ENCODE measurements at places on chromosomes 13 and 19.

DNA sequence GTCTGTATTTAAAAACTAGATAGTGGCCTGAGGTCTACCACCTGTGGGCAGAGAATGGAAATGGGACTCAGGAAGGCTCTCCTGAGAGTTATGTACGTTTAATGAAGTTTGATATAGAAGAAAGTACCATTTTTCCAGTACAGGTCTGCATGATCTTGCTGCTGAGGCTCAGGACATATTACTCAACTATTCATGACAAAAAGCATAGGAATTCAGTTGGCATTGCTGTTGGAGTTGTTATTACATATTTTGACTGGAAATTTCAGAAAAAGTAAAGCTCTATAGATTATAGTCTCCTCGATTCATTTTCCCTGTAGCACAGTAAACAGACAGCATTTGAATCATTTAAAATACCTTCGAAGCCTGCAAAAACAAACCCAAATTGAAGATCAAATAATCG lies 469.8 kb downstream of the DCT start:
- no peak for DNase-seq

- no peak for DNase-seq
Observed at GRCh38 chr13:50085063-50085462, 69.8 kb downstream of the KCNRG start.

DNA sequence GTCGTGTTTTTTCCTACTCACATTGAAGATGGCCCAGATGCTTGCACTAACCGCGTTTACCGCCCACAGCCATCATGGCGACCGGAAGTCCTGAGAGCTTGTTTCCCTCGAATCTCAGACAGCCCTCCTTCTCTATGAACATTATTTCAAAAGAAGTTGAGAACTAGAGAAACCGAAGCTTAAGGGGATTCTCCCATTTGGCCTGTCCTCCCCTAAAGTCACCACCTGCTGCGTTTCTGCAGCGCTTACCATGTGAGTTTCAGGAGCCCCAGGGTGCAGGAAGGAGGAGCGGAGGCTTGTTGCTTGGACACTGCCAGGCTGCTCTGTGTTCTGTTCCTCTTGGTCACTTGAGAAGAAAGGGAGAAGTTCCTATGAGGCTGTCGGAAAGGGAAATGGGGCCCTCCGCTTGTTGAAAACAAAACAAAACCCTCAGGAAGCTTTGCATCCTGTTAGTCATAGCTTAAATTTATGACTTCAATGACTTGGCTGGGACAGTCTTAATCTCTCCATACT lies 6.2 kb downstream of the CARD8 start:
- DNase-seq, result no peak

GRCh38 chr19:8208922-8209461 lies at the start of gene CERS4:
TSS of gene CERS4 (plus strand) at chr19:8209370. CDS start at chr19:8251077, 41,707 bp downstream.
- peak; percentile 75 for DNase-seq

DNA sequence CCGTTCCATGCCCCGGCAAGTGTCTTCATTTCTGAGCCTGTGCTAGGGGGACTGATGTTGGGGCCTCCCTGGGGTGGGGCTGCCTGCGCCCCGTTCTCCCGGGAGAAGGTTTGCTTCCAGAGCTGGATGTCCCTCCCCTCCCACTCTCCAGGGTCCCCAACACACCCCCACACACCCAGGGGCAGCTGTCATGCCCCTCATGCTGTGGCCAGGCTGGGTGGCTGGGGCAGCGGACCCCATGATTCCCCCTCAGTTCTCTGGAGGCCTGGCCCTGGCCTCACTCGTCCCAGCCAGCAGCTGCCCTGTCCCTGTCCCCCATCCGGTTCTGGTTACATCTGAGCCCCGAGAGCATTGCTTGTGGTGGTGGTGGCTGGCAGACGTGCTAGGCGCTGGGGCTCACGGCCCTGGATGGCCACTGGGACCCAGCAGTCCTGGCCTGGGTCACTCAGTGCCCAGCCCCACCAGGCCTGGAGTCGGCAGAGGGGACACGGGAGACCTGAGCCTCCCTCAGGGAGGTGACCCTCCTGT lies 184.8 kb downstream of the KDM4B start:
- no peak for DNase-seq

DNA sequence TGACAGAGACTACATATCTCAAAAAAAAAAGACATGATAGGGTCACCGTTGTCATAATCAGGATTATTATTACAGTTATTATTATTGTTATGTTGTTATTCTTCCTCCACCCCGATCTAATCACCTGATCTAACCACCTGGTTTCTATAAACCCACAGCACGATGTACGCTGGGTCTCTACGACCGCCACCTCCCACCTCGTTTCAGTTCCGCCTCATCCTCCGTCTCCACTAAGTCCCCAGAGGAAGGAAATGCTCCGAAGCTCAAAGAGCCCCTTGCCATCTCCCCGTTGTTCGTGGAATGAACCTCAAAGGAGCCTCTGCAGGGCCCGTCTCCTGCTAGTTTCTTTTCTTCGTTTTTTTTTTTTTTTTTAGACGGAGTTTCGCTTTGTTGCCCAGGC lies 15.9 kb upstream of the MEIS3 start:
- no peak for DNase-seq

- DNase-seq, result no peak
Observed at GRCh38 chr13:23621316-23621645, 51.1 kb downstream of the TNFRSF19 start.

DNA sequence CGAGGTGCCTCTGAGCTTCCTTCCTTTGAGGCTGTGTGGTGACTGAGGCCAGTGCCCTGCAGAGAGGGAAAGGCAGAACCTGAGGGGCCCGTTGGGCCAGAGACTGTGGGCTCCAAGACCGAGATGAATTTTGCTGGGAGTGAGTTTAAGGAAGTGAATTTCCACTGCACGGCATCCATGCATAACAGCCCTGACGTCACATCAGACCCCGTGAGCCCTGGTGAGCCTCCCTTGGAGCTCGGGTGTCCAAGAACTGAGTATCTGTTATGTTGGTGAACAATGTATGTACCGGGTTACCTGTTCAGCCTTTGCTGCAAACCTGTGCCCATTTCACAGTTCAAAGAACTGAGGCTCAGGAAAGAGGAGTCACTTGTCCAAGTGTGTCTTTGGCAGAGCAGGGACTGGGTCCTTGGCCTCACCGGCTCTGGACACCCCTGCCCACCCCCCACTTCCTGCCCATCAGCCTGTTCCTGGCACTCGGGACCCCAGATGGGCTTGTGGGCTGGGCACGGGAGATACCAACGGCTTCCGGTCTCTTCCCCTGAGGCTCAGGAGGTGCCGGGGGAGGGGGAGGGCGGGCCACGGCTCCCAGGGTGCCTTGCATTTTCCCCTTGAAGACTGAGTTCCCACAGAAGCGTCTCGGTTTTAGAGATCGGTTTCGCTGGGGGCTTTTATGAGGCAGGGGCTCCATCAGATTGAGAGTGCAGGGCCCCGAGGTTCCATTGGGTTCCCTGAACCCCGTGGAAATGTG lies 33.7 kb downstream of the NFILZ start:
- no peak for DNase-seq

GRCh38 chr13:107867701-107868661 lies 347.4 kb downstream of the LIG4 start:
- DNase-seq, result peak; percentile 59

- no peak for DNase-seq
Observed at GRCh38 chr13:35818633-35819067, 312.5 kb downstream of the DCLK1 start.

GRCh38 chr13:31043957-31044356 lies 111.5 kb downstream of the TEX26 start:
- DNase-seq, result no peak

DNA sequence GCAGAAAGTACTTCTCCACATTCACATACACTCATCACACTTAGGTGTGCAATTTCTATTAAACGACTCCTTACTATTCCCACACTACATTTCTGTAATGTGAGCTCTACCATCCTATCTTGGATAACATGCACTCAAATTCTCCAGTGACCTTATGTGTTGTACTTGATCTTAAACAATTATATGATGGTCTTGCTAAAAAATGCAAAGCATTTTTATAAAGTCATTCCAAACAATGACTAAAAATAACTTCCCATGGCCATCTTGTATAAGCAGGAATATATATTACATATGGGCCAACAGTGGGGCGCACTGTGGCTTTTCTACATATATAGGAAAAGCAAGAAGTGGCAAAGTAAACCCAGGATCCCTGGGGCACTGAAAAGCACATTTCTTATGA lies 155.5 kb downstream of the FLT1 start:
- DNase-seq, result no peak

DNA sequence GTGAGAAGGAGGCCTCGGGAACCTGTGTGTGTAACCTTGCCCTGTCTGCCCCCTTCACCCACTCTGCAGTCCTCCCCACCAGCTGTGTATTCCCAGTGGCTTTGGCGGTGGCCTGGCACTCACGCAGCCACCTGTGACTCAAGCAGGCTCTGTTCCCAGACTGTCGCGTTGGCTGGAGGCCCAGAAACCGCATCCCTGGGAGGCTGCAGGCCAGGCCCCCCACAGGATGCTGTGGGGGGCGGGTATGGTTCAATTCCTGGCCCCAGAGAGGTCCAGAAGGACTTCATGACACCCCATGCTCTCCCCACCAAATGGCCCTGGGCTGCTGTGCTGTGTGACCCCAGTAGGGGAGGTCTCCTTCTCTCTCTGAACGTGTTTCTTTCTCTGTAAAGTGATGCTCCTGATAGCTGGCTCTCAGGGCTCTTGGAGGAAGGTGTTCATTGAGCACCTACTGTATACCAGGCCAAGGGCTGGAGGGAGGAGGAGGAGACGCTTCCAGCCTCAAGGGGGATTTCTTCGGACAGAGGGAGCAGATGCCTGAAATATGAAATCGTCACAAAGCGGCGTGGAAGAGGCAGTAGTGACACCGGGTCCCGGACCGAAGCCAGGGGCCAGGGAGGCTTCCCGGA lies 1.9 kb upstream of the LINGO3 start:
- no peak for DNase-seq

DNA sequence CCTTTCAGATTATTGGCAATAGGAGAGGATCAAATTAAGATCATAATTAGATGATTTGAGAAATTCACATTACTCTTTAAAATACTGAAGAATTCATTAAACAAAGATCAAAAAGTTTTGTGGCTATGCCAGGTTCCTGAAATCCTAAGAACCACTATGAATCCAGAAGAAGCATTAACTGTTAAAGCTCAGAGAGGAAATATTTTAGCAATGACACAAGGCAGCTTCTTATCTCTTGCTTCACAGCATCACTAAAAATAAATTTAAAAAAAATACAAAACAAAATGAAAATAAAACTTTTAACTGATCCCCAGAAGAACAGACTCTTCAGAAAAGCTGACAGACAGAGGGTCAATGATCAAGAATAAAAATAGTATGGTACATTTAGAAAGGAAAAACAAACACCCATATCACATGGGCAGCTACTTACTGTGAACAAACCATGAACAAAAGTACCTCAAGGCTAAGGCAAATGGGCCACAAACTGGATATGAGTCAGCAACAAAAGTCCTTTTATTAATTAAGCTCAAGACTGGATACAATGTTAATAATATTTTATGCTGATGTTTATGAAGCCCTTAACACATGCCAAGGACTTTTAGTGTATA lies 19.6 kb downstream of the RNF6 start:
- DNase-seq, result no peak

DNA sequence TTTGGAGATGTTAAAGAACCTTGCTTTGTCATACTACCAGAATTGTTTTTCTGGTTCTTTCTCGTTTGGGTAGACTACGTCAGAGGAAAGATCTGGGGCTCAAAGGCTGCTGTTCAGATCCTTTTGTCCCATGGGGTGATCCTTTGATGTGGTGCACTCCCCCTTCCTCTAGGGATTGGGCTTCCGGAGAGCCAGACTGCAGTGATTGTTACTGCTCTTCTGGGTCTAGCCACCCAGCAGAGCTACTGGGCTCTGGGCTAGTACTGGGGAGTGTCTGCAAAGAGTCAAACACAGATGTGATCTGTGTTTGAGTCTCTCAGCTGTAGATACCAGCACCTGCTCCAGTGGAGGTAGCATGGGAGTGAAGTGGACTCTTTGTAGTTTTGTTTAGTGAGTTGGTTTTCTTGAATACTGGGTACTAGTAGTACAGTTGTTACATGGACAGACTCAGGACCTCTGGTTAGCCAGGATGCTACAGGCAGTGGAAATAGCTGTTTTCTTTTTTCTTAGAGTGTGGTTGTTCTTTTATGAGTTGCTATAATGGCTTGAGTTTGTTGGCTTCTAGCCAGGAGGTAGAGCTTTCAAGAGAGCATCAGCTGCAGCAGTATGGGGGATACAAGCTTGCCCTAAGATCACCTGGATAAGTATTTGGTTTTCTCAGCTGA lies 34.4 kb downstream of the DNAJC15 start:
- no peak for DNase-seq

GRCh38 chr19:4064496-4065260 lies 2.0 kb downstream of the ZBTB7A start:
- DNase-seq, result no peak

GRCh38 chr13:60412909-60413616 lies 16.0 kb downstream of the TDRD3 start:
- no peak for DNase-seq

GRCh38 chr13:59734393-59734792 lies 429.3 kb downstream of the DIAPH3 start:
- DNase-seq, result no peak

GRCh38 chr19:47247308-47247990 lies 8.9 kb upstream of the CCDC9 start:
- peak; percentile 82 for DNase-seq

- no peak for DNase-seq
Observed at GRCh38 chr19:47093841-47094240, 19.7 kb downstream of the ZC3H4 start.

GRCh38 chr19:36819130-36819630 lies 19.0 kb downstream of the ZNF790 start:
- no peak for DNase-seq

DNA sequence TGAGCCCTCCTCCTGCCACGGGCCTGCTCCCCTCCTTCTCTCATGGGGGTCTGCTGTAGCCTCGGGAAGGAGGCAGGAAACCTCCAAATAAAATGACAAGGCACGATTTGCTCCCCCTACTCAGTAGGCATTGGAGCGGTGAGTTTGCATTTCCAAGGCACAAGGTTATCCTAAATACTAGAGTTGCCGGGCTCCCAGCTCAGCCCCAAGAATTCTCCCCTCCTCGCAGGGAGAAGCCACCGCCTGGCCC lies 1.5 kb downstream of the CEBPA start:
- DNase-seq, result no peak

DNA sequence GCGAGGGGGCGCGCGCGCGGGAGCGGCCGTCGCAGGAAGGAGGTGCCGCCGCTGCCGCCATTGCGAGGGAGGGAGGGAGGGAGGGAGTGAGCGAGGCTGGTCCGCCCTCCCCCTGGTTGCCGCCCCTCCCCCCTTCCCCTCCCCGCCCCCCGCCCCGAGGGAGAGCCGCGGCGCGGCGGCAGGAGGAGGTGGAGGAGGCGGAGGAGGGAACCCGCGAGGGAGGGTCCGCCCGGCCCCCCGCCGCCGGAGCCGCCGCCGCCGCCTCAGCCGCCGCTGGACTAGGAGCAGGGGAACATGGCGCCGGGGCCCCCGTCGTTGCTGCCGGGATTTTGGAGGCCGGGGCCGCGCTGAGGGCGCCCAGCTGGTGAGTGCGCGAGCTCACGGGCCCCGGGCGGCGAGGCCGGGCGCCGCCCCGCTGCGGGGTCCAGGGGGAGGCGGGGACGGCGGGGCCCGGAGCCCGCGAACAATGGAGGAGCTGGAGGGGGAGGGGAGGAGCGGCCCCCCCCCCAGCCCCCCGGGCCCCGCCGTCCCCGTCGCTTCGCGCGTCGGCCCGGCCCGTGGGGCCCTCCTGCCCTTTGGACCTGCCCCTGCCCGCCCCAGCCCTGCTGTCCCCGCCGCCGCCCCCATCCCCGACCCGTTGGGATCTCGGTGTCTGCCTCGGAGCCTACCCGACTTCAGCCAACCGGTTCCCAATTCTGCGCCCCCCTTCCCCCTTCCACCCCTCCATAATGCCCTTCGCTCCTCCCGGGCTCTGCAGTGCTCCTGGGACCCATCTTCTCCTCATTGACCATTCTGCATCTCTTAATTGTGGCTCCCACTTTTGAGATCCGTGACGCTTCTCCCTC lies at the start of gene ARHGAP35:
Gene ARHGAP35 (plus strand): TSS at position 152 of the 845 bp plus-strand sequence. CDS start 57,679 bp downstream, outside the sequence.
- DNase-seq, result peak; percentile 59

GRCh38 chr19:10761443-10762250 lies 43.8 kb downstream of the DNM2 start:
- DNase-seq, result no peak
